ENCODE measurements at places on chromosomes 2 and 18. TPM values are rescaled to one million over a fixed set of nuclear protein-coding genes. Genes with fewer than 3 reads are reported as not detected.

The GPBAR1 gene
- total RNA-seq, result not detected

The ERICH2 gene
- total RNA-seq, result not detected

The SERPINB4 gene
- not detected for total RNA-seq

The ANKRD62 gene
- not detected for total RNA-seq

The DLX1 gene
- 4.3 TPM for total RNA-seq

The WIPF1 gene
- total RNA-seq, result 22.0 TPM

The IL1B gene
- total RNA-seq, result 0.40 TPM

All from A549 treated with RU486 at 1 μM for 4 hours (cell line).